Breast epithelium (tissue), 4 donors: ENCODE measurements at places on chromosomes 3 and 15.

DNA sequence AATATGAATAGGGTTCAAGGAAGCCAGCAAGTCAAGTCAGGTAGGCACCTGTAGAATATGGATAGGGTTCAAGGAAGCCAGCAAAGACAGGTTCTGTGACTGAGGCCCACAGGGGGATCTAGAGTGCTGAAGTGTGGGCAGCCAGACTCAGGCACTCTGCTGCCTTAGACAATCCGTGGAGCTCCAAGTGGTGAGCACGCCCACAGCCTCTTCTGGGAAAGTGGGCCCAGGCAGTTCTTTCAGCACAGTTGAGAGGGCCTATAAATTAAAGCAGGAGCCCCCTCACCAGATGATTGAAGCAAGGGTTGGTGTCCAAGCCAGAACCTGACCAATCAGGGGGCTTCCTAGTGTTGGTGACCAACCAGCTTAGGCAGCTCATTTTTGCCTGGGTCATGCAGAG is 51.0 kb downstream of the ANP32A start:
- no peak for DNase-seq

GRCh38 chr15:88303395-88303794 is 46.9 kb upstream of the NTRK3 start:
- no peak for DNase-seq

DNA sequence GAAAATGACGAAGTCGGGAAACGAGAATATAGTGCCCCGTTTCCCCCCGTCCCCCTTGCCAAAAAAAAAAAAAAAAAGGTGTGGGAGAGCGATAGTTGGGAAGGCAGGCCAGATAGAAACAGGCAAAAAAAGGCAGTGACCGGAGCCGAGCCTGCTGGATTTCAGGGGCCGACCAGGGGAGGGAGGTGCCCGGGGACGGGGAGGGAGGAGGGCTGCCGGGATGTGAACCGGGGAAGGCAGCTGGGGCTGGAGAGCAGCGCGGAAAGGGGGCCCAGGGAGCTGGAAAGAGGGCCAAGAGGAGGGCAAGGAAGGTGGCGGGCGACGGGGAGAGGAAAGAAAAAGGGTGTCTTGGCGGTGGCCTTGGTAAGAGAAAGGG is 837 bp downstream of the LRRN1 start:
- peak; percentile 53 for DNase-seq

DNA sequence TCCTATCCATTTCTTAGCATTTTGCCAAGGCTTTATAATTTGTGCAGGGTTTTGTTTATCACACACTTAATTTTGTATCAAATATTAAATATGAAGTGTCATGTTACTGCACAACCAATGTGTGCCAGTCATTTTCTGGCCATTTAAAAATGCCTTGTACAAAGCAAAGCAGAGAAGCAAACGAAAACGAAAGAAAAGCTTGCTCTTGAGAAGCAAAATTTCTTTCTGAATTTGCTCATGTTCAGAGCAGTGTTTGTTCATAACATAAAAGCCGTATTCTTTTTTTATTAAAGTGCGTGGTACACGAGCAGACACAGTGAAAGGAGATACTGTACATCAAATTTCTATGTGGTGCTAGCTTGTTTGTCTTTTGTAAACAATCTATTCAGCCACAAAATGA is 792.6 kb downstream of the NAALADL2 start:
- DNase-seq, result no peak

GRCh38 chr15:50124631-50125030 is 5.6 kb upstream of the ATP8B4 start:
- DNase-seq, result no peak

- no peak for DNase-seq
Measured at GRCh38 chr3:24828011-24828410, 333.4 kb upstream of the THRB start.

GRCh38 chr15:49309889-49310288 is 113.2 kb upstream of the FGF7 start:
- no peak for DNase-seq

DNA sequence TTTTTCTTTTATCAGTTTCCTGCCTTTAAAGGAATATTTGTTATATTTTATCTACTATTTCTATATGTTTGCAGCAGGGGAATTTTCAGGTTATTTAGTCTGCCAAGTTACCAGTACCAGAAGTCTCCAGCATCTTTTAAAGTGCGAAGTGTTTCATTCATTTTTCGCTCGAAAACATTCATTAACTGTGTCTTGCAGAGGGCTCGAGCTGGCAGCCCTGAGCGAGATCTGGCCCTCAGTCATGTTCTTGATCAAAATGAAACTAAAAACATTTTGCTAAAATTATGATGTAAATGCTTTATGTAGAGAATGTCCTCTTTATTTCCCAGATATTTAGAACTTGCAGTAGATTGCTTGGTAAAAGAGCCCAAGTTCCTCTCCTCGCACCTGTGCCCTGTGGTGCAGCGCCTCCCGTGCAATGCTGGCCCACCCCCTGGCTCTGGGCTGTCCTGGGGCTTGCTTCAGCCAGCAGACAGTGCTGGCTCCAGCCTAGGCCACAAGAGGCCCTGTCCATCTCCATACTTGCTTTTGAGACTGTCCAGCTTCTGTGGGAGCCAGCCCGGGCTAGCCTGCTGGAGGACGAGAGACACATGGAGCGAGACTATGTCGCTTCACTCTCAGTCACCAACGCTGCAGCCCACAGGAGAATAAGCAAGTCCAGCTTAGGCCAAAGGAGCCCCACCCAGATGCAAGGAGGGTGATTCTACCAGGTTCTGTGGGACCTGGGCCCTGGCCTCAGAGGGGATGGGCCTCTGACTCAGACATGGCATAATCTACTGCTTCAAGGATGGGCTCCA is 71.9 kb upstream of the PRR23E start:
- no peak for DNase-seq

- DNase-seq, result no peak
Measured at GRCh38 chr3:188573956-188574355, 420.0 kb downstream of the LPP start.

- DNase-seq, result no peak
Measured at GRCh38 chr15:91471468-91471867, 371.4 kb downstream of the SV2B start.
